ENCODE measurements at places on chromosomes 13 and 19. TPM values are rescaled to one million over a fixed set of nuclear protein-coding genes. Genes with fewer than 3 reads are reported as not detected.

DNA sequence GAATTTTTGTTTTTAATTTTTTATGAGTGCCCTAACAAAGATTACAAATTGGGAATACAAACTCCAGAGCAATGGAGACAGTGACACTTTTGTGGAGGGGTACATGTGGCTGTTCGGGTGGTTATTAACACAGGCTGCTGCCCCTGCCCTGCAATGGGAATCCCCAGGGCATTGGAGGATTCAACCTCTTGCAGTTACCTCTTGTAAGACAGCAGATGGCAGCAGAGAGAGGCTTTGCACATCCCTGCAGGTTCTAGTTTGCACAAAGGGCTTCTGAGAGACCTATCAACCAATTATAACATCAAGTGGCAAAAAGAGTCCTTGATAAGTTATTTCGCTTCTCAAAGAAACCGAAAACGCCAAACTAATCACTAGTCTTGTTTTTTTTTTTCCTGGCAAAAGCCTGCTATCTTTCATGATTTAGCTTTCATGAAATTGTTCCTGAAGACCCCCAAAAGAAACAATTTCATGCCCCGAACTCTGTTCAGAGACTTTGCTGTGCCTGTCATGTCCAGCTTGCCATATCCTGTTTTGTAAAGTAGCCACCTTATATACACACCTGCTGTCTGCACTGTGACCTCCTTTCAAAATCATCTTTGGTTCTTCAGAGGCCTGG, 10.4 kb downstream of the GJB2 start:
- H3K36me3 ChIP-seq = no peaks in the 10 kb centered on the region
- no peak for DNase-seq
- H3K4me3 ChIP-seq = no peak overlapping the region
- H3K27me3 ChIP-seq = peaks cover 24% of the 10 kb centered on the region
- H3K4me1 ChIP-seq = no peaks in the 10 kb centered on the region

DNA sequence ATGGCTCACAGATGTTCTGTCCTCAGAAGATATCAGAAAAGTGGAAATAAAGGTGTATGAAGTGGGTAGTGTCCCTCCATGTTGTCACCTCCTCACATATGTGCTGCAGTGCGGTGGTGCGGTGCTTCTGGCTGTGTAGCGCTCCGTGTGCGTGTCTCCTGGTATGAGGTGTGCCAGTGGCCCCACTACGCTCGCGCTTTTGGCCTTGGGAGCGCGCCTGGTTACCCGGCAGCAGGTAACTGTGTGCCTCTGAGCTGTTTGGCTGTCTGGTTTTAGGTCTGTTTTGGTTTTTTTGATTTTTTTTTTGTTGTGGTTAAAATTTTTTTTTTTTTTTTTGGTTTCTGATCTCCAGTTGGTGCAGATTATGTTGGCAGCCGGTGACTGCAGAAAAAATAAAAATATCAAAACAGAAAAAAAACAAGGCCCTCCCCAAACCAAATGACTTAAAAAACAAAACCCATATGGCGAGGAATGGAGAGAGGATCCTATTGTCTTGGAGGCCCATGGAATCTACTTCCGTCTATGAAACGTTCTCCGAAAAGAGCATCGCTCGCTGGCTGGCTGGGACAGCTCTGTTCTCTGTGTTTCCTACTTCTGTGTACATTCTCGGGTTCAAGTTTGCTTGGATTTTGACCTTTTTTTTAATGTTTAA, 7.9 kb downstream of the HNRNPL start:
- no peaks in the 10 kb centered on the region for H3K27me3 ChIP-seq
- H3K27ac ChIP-seq = peak overlapping the region; percentile 63
- H3K36me3 ChIP-seq = peaks cover 65% of the 10 kb centered on the region
- peaks cover 2% of the 10 kb centered on the region for H3K4me1 ChIP-seq
- DNase-seq = no peak

DNA sequence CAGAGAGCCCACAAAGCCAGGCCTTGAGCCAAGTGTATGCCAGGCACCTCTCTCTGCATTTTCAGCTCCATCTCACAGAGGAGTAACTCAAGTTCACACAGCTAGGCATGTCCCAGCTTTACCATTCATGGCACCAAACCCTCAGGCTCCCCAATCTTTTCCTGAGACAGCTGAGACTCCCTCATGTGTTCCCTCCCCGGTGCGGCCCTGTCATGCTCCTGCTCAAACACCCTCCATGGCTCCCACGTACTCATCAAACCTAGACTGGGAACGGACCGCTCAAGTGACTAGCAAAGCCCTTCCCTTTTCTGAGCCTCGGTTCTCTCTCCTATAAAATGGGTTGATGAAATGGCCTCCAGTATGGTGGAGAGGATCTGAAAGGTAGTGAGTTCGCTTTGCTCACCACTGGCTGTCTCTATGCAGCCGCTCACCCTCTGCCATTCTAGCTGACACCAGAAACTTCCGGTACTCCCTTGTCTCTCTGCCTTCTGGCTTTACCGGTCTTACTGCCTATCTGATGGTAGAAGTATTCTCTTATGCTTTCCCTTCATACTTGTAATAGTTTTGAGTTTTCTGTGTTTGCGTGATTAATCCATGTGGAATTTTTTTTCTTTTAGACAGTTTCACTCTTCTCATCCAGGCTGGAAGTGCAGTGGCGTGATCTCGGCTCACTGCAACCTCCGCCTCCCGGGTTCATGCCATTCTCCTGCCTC, 7.8 kb upstream of the SLC44A2 start:
- peaks cover 6% of the 10 kb centered on the region for H3K4me1 ChIP-seq
- H3K36me3 ChIP-seq = peaks cover 8% of the 10 kb centered on the region
- peak overlapping the region; percentile 97 for H3K27ac ChIP-seq
- DNase-seq = no peak

DNA sequence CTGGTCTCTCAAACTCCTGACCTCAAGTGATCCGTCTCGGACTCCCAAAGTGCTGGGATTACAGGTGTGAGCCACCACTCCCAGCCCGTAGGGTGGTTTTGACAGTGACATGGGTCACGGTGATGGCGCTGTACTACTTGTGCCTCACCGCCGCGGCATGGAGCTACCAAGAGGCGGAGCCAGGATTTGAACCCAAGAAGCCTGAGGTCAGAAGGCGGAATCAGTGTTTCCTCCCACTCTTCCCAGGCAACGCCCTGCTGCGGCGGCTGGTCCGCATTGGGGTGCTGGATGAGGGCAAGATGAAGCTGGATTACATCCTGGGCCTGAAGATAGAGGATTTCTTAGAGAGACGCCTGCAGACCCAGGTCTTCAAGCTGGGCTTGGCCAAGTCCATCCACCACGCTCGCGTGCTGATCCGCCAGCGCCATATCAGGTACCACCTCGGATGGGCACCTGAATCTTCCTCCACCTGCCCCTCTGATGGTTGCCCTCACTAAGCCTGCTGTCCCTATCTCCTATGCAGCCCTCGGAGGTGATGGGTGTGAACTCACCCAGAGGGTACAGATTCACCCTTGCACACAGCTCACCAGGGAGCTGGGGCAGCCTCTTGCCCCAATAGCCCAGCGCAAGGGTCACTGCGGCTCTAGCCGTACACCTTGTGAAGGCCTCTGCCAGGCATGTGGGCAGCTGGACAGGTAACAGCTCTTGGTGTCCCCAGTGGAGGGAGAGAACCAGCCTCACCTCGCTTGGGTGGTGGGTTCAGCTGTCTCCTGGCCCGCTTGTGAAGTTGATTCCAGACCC, 5.6 kb downstream of the RPS9 start:
- H3K27ac ChIP-seq = peak overlapping the region; percentile 85
- H3K4me1 ChIP-seq = peaks cover 42% of the 10 kb centered on the region
- H3K27me3 ChIP-seq = no peaks in the 10 kb centered on the region
- H3K36me3 ChIP-seq = peaks cover 35% of the 10 kb centered on the region

DNA sequence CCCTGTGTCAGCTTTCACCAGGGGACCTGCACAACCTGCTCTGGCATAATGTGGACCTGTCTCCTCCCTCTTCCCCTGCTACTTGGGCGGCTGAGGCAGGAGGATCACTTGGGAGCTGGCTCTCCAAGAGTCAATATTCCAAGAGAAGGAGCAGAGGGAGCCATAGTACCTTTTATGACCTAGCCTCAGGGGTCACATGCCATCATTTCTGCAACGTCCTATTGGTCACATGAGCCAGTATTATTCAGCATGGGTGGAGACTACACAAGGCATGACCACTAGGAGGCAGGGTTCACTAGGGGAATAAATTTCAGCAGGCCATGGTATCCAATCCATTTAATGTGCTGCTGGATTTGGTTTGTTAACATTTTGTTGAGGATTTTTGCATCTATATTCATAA, 12.0 kb upstream of the SHFL start:
- H3K27ac ChIP-seq = no peak overlapping the region
- no peak for DNase-seq
- no peaks in the 10 kb centered on the region for H3K36me3 ChIP-seq
- no peaks in the 10 kb centered on the region for H3K4me1 ChIP-seq
- no peak overlapping the region for H3K4me3 ChIP-seq
- peaks cover 26% of the 10 kb centered on the region for H3K27me3 ChIP-seq

DNA sequence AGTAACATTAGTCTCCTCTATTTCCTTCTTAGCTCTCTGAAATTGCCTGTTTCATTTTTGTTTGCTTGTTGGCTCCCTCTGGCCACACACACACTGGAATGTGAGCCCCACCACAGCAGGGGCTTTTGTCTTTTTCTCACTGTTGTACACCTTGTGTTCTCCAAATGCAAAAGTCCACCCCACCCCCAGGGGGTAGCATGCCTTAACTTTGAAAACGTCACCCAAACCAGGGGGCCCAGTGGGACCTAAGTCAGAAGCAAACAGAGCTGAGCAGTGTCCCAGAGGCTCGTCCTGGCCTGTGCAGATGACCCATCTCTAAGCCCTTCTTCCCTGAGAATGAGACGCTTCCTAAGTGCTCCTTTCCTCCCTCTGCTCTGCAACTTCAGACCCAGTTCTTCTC, 614.1 kb downstream of the UQCRFS1 start:
- H3K27ac ChIP-seq = no peak overlapping the region
- no peak for DNase-seq

DNA sequence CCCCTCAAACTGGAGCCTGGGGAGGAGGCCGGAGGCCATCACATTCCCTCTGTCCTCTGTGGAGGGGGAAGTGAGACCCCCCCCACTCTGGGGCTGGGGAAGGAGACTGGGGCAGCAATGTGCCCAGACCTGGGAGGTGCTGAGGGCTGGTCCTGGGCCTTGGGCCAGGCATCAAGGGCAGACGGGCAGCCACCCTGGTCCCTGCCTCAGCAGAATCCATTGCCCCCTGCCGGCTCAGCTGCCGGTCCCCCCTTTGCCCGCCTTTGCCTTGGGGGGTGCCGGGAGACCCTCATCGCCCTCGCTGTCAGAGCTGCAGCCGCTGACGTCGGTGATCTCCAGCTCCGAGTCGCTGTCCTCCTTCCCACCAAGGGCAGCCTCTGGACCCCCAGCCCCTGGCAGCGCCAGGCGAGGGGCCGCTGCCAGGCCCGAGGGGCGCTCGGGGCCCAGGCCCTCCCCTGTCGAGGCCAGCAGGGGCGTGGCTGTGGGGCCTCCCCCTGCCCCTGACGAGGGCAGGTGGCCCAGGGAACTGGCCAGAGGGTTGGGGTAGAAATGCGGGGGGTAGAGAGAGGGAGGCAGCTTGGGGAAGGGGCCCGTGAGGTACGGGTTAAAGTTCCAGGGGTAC, 20.1 kb downstream of the ERFL start:
- DNase-seq = no peak
- peaks cover 36% of the 10 kb centered on the region for H3K27me3 ChIP-seq
- no peak overlapping the region for H3K27ac ChIP-seq

Gene ZNF681
- total RNA-seq = 8.4 TPM

- peak within 1 kb of the TSS; percentile 93 for H3K4me3 ChIP-seq
- peak within 1 kb of the TSS; percentile 58 for H3K27ac ChIP-seq
- H3K36me3 ChIP-seq = no peaks in the 10 kb centered on the region
- peaks cover 9% of the 10 kb centered on the region for H3K4me1 ChIP-seq
- H3K27me3 ChIP-seq = peaks cover 7% of the 10 kb centered on the region
- no peak for DNase-seq
Measured at GRCh38 chr19:408902-409515, at the start of gene C2CD4C. TSS of gene C2CD4C (minus strand) at chr19:409147. CDS start at chr19:408361, 786 bp downstream.

GRCh38 chr13:26379831-26380230, 125.9 kb downstream of the CDK8 start:
- H3K4me3 ChIP-seq = no peak overlapping the region
- no peak overlapping the region for H3K27ac ChIP-seq
- no peaks in the 10 kb centered on the region for H3K36me3 ChIP-seq
- no peaks in the 10 kb centered on the region for H3K4me1 ChIP-seq
- DNase-seq = no peak

GRCh38 chr19:47411101-47411500, 8.2 kb downstream of the MEIS3 start:
- peaks cover 29% of the 10 kb centered on the region for H3K27me3 ChIP-seq
- H3K4me3 ChIP-seq = no peak overlapping the region
- DNase-seq = no peak
- H3K27ac ChIP-seq = no peak overlapping the region
- peaks cover 5% of the 10 kb centered on the region for H3K36me3 ChIP-seq

GRCh38 chr13:44837250-44837649, 152.0 kb downstream of the NUFIP1 start:
- no peaks in the 10 kb centered on the region for H3K27me3 ChIP-seq
- H3K4me1 ChIP-seq = no peaks in the 10 kb centered on the region
- no peak for DNase-seq
- H3K36me3 ChIP-seq = no peaks in the 10 kb centered on the region
- H3K27ac ChIP-seq = no peak overlapping the region

DNA sequence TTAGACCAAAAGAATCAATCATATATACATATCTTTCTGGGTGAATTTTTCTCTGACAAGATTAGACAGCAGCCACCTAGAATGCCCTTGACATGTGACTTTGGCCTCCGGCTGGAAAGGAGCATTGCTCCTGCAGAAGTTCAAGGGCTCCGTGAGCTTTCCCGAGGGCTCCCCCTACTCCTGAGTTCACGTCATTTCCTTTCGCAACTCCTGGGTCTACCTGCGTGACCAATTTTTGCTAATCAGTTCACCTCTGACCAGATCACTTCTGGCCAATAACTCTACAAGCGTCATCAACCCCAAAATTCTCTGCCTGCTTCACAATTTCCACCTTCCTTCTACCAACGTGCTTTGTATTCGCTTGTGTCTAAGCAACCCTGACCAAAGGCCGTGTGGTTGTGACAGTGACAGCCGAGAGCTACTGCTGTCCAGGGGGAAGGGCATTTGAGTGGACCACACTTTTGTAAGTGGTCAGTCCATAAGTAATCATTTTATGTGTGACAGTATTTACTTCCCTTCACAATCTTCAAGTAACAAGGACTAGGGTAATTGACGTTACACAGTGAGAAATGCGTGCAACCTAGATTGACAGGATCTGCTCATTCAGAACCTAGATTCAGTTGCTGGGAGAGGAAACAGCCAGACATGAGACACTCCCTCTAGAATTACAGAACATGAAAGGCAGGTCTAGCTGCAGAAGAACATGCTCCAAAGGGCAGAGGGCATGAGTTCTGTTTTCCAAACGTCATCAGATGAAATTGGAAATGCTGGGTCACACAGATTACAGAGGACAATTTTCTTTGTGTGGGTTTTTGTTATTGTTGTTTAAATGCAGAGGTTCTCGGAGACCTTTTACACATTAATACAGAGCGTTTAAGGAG, 145.9 kb upstream of the SPACA7 start:
- no peak for DNase-seq
- H3K36me3 ChIP-seq = no peaks in the 10 kb centered on the region

Gene SCN1B
- 1.1 TPM for total RNA-seq

Gene QPCTL
- total RNA-seq = 8.2 TPM

- no peak for DNase-seq
- H3K27me3 ChIP-seq = peaks cover 6% of the 10 kb centered on the region
- H3K4me3 ChIP-seq = no peak overlapping the region
- no peak overlapping the region for H3K27ac ChIP-seq
Measured at GRCh38 chr19:43420954-43421353, 6.3 kb downstream of the TEX101 start.

Gene WTIP
- total RNA-seq = 29.3 TPM

Data from type B pancreatic cell (in vitro differentiated cells).